ENCODE measurements at places on chromosomes 1 and 21.

- DNase-seq, result peak; percentile 90
These were observed 74.6 kb downstream of the USP24 start for GRCh38 chr1:55140546-55140983.

- DNase-seq, result no peak
These were observed 108.1 kb downstream of the C1orf21 start for GRCh38 chr1:184494929-184495328.

DNA sequence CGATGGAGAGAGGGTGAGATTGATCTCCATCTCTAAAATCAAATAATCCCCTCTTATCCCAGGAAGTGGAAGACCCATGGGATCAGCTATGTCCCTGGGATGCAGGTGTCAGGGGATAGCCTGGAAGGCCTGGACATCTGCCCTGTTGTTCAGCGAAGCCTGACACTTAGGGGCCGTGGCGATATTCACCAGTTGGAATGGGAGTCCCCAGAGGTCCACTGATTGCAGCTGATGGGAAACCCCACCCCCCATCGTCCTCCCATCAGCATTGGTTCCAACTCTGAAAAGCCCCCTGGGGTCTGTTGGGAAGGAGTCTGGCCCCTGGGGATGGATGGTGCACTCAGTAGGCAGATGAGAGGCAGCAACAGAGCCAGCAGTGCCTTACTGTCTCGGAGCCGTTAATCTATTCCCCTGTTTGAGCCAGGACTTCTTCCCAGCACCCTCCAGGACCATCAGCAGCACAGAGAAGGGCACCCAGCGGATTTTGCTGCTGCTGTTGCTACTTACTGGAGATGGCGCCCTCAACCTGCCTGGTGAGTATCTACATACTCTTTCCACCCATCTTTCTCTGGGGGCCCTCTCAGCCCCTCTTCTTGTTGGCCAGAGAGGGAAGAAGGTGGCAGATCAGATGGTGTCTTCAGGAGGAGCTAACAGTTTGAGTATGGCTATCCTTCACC, 13.4 kb downstream of the CATSPER4 start:
- DNase-seq, result no peak

GRCh38 chr1:18160290-18160942, 52.8 kb downstream of the IGSF21 start:
- peak; percentile 5 for DNase-seq

GRCh38 chr1:19800076-19800804, 524 bp upstream of the TMCO4 start:
- DNase-seq, result peak; percentile 30

DNA sequence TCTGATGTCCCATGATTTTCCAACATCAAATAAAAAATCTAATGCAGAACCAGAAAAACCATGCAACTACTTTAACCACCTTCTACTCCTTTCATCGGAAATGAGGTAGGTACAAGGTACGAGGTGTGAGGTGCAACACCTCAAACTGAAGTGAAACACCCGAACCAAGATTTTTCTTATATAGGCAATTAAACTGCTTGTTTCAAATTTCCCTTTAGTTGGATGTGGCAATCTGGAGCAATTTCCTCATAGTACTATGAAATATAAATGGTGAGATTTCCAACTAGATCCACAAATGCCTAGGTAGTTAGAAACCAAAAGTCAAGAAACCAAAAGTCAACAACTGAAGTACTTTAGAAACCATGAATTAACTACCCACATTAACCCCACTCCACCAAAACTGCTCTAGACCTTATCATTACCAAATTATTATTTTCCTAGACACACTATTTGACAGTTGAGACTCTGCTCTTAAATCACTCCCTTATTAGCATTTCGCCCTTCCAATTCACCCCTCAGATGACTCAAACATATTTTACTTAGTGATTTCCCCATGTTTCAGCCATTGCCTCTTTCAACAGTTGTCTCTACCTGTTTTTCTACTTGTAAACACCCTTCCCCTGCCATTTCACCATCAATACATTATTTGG, 37.8 kb downstream of the FUBP1 start:
- no peak for DNase-seq

GRCh38 chr1:166808952-166809351, 30.3 kb upstream of the POGK start:
- DNase-seq, result no peak

- no peak for DNase-seq
These were observed 18.2 kb downstream of the SLC6A9 start for GRCh38 chr1:44012941-44013609.

GRCh38 chr1:6519491-6519934, 28.0 kb upstream of the PLEKHG5 start:
- DNase-seq, result no peak

GRCh38 chr1:2595261-2595811, 8.8 kb downstream of the PRXL2B start:
- no peak for DNase-seq

DNA sequence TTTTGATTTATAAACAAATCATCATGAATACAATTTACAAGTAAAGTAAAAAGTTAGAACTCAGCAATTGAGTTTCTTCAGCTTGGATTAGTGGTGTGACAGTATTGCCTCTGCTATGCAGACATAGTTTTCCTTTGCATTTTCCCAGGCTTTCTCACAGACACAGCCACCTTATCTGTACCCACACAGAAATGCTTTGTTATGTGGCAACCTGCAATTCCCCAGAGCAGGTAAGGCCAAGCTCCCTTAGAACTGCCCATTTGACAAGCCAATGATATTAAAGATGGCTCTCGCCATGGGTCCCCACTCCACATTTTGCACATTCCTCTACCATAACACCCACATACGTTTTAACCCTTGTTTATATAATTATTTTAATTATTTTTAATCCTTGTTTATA, 14.2 kb downstream of the FMO5 start:
- DNase-seq, result no peak

GRCh38 chr1:205179842-205180241, 31.7 kb downstream of the DSTYK start:
- no peak for DNase-seq

- DNase-seq, result no peak
These were observed 44.4 kb downstream of the SH3GLB1 start for GRCh38 chr1:86748622-86749373.

GRCh38 chr1:225626698-225627097, 26.2 kb downstream of the ENAH start:
- DNase-seq, result no peak

DNA sequence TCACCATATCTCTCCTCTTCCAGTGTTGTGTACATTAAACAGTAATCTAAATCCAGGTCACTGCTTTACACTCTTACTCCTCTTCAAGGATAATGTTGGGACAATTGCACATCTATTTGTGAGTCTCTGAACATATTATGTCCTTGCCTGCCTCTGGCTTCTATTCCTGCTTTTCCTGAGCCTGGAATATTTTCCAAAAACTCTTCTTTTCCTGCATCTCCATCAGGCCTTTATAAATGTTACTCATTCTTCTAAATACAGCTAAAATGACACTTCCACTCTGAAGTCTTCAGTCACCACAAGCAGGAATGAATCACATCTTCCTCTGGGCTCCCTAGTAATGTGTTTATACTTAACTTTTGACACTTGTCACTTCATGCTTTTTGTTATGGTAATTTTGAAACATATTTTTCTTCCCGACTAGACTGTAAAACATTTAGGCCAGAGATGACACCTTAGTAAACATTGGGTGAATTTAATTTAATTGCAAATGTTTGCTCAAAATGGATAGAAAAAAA, 396.0 kb downstream of the LRRIQ3 start:
- no peak for DNase-seq

- DNase-seq, result no peak
These were observed 6.7 kb upstream of the TIE1 start for GRCh38 chr1:43293896-43294760.

- DNase-seq, result peak; percentile 41
These were observed 4.1 kb downstream of the DISC1 start for GRCh38 chr1:231630558-231631205.

GRCh38 chr1:234188454-234188792, 184.8 kb upstream of the COA6 start:
- DNase-seq, result no peak

- peak; percentile 23 for DNase-seq
These were observed 1.5 kb upstream of the MXRA8 start for GRCh38 chr1:1359664-1360468.

DNA sequence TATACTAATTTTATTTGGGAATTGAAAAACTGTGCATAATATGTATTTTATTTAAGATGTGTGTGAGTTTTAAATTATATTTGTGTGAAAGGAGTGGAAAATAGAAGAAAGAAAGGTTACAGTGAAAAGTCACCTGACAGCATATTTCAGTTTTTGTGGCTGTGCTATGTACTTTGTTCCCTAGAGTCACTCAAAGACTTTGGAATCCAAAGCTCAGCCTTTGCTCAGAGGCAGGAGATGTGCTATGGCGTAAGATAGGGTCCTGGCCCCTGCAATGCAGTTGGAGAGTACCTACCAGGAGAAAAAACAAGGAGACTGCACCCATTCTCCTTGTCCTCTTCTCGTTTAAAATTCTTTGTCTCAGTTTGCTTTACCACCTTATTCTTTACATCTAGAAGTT, 2.9 kb downstream of the CCDC30 start:
- no peak for DNase-seq

GRCh38 chr1:188423073-188423472, 1594.3 kb downstream of the PLA2G4A start:
- no peak for DNase-seq

GRCh38 chr1:53582211-53583020, 123.2 kb downstream of the DMRTB1 start:
- no peak for DNase-seq

- no peak for DNase-seq
These were observed 444 bp upstream of the IARS2 start for GRCh38 chr1:220093361-220094015.

DNA sequence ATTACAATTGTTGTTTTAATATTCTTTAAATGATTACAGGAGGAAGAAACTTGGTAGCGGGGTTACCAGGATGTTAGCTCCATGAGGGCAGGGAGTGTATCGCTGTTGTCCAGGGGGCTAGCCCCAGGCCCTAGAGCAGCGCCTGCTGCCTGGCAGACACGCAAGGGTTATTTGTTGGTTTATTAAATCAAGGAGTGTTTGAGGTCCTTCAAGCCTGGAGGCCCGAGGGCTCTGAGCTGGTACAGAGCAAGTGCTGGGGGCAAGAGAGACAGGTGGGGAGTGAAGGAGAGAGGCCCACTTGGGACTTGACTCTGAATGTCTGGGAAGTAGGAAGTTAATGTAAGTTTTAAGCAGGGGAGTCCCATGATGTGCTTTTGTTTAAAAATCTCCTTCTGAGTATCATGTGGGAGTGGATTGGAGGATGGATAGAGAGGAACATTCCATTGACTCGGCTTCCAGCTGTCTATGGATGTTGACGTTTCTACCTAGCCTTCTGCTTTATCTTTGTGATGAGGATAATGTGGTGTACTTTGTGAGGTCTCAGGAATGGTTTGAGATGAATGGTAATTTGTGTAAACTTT, 8.7 kb downstream of the ITSN1 start:
- no peak for DNase-seq

- peak; percentile 64 for DNase-seq
These were observed at the start of gene H6PD for GRCh38 chr1:9234223-9235095. Gene H6PD, plus strand, starts transcription at chr1:9234774. Its CDS starts 10,161 bp downstream, at chr1:9244935.

DNA sequence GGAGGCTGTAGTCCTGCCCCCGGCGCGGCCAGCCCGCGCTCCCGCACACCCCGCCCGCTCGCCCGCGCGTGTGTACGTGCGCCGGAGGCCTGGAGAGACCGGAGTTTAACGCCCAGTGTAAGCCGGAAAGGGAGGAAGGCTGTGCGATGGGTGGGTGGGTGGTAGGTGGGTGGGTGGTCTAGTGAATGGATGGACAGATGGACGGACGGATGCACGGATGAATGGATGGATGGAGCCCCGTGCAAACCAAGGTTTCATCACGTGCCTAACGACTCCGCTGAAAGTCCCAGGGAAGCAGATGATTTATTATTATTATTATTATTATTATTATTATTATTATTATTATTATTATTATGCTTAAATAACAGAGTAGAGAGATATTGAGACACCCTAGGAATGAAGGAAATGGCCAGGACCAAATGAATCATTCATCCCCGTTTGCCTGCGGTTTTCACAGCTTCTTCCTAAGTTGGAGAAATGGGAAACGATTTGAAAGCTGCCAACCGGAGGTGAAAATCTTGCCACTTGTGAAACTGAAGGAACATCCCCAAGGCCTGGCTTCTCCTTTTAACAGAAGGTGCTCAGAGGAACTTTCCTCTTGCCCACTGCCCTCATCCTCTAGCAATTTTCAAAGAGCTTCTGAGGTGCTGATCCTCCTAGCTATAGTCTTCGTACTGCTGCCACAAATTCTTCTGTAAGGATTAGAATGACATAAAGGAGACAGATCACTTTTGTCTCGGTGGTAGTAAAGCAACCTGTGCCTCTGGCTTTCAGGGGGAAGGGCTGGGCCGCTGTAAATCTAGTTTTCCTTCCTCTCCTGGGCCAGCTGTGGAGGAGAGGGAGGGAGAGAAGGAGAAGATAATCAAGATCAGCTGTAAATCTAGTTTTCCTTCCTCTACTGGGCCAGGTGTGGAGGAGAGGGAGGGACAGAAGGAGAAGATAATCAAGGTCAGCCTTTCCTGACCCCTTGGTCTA, 648 bp upstream of the RGS7 start:
- DNase-seq, result no peak

- no peak for DNase-seq
These were observed 80.8 kb downstream of the DYRK1A start for GRCh38 chr21:37447288-37447936.

GRCh38 chr1:61268546-61269240, 186.3 kb downstream of the NFIA start:
- DNase-seq, result no peak

DNA sequence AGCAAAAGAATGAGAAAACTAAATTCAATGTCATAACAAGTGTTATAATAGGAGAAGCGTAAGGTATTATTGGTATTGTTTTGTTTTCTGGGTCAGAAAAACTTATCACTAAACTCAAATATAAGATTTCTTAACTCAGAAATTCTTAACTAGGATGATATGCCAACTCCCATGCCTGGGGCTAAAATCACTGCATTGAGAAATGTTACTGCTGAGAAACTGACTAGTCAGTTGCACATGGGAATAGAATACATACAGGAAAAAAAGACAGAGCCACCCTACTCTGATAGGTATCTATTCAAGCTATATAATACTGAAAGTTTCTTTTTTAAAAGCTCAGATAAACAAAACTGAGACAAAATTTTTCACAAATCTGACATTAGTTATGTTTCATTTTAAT, 56.3 kb downstream of the PRPF38A start:
- no peak for DNase-seq

- peak; percentile 25 for DNase-seq
These were observed 628.8 kb upstream of the ADAMTS5 start for GRCh38 chr21:27595716-27596115.

All from skin of body (tissue), 3 donors.